ENCODE measurements at places on chromosomes 5 and 9. TPM values are rescaled to one million over a fixed set of nuclear protein-coding genes. Genes with fewer than 3 reads are reported as not detected.
A peak's percentile ranks its signal among the peaks of the same experiment; 100 is the strongest.

TMEM215 gene
- 1.2 TPM for total RNA-seq

KIF20A gene
- 60.4 TPM for total RNA-seq

ADAMTSL1 gene
- 5.0 TPM for total RNA-seq

POU5F2 gene
- total RNA-seq = 1.2 TPM

PTGER4 gene
- 4.4 TPM for total RNA-seq

BTNL3 gene
- not detected for total RNA-seq

AGXT2 gene
- total RNA-seq = not detected

PSMB7 gene
- 255 TPM for total RNA-seq

OLFML2A gene
- 6.4 TPM for total RNA-seq

C9orf153 gene
- 0.12 TPM for total RNA-seq

FCN2 gene
- total RNA-seq = not detected

PPP1R26 gene
- 49.8 TPM for total RNA-seq

VLDLR gene
- 46.3 TPM for total RNA-seq

SPAG8 gene
- total RNA-seq = not detected

OTP gene
- total RNA-seq = not detected

GRCh38 chr5:146051678-146052077, 53.7 kb downstream of the PLAC8L1 start:
- H3K4me1 ChIP-seq = no peaks in the 10 kb centered on the region
- no peaks in the 10 kb centered on the region for H3K27me3 ChIP-seq
- H3K4me3 ChIP-seq = no peak overlapping the region
- no peak overlapping the region for H3K27ac ChIP-seq
- H3K36me3 ChIP-seq = no peaks in the 10 kb centered on the region

DNA sequence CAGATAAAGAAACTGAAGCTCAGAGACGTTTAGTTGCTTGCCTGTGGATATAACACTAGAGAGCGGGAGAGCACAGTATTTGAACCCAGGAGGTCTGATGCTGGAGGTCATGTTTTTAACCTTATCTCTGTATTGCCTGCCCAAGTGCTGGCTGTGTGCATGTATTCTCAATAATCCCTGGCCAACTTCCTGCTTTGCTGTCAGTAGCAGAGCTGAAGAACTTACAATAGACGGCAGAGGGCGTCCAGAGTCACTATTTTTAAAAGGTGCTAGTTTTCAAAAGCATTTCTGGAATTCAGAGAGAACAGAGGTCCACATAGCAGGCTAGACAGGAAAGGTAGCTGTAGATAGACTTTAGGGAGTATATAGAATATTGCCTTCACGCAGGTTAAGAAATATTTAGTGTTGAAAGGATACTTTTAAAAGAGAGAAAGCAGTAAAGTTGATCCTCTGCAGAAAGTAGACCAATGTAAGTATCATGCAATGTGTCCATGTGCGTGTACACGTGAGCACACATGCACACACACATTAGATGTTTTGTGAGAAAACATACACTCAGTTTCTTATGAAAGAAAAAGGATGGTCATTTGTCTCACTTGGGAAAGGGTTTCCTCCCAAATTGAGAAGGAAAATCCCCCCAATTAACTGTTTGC, 46.3 kb downstream of the PTCD2 start:
- DNase-seq = peak; percentile 80
- H3K36me3 ChIP-seq = no peaks in the 10 kb centered on the region
- H3K27me3 ChIP-seq = no peaks in the 10 kb centered on the region
- peaks cover 28% of the 10 kb centered on the region for H3K4me1 ChIP-seq
- H3K27ac ChIP-seq = no peak overlapping the region

GRCh38 chr5:139397921-139398320, 3.0 kb upstream of the PROB1 start:
- no peaks in the 10 kb centered on the region for H3K36me3 ChIP-seq
- H3K27ac ChIP-seq = no peak overlapping the region
- H3K4me1 ChIP-seq = peaks cover 2% of the 10 kb centered on the region
- no peak overlapping the region for H3K4me3 ChIP-seq
- peaks cover 34% of the 10 kb centered on the region for H3K27me3 ChIP-seq

- no peaks in the 10 kb centered on the region for H3K27me3 ChIP-seq
- no peak overlapping the region for H3K4me3 ChIP-seq
- H3K4me1 ChIP-seq = no peaks in the 10 kb centered on the region
- DNase-seq = no peak
- H3K27ac ChIP-seq = no peak overlapping the region
These were observed 202.0 kb downstream of the ADAMTSL1 start for GRCh38 chr9:18675973-18676372.

- H3K4me3 ChIP-seq = no peak overlapping the region
- H3K27ac ChIP-seq = no peak overlapping the region
- DNase-seq = no peak
- no peaks in the 10 kb centered on the region for H3K36me3 ChIP-seq
These were observed 1972.1 kb downstream of the MAT2B start for GRCh38 chr5:165477546-165477945.

DNA sequence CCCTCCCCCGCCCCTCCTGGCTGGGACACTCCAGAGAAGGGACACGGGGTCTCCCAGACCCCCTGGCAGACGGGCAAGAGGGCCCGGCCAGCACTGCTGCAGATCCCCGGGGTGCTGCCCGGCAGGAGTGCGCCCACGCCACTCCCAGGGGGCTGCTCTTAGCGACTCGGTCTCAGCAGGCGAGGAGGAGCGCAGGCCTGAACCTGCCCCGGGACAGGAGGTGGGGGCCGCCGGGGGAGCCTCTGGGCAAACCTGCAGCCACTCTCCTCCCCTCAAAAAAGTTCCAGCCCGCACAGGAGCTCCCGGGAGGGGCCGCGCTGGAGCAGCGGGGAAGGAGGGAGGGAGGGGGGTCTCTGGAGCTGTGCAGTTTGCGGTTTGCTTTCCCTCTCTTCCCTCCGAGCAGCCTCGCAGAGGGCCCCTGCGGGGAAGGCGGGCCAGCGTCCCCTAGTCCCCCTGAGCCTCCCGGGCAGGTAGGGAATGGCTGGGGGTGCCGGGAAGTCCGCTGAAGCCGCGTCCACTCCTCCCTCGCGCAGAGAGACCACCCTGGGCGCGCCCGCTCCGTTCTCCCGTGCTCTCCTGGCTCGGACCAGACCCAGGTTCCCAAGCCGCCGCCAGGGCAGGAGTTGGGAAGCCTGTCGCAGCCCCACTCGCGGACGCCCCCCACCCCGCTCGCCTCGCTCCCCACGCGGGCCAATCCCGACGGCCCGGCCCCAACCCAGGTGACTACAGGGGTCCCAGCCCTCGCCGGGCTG, 44.2 kb downstream of the NACC2 start:
- no peak overlapping the region for H3K27ac ChIP-seq
- no peaks in the 10 kb centered on the region for H3K36me3 ChIP-seq
- peak overlapping the region; percentile 78 for H3K4me3 ChIP-seq
- H3K27me3 ChIP-seq = no peaks in the 10 kb centered on the region
- peak; percentile 50 for DNase-seq

DNA sequence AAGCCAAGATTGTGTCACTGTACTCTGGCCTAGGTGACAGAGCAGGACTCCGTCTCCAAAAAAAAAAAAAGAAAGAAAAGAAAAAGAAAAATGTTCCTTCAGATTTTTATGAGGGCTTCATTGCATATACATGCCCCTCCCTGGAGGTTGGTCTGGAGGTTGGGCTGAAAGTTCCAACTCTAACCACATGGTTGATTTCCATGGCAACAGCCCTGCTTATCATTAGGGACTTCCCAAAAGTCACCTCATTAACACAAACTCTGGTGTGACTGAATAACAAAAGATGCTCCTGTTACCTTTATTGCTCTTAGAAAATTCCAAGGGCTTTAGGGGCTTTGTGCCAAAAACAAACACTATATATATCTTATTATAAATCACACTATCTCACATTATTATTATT, 113.8 kb downstream of the TMC1 start:
- 0 out of 2 replicates have a peak, but pooled peaks cover 4% of the 10 kb centered on the region for H3K36me3 ChIP-seq
- H3K27me3 ChIP-seq = no peaks in the 10 kb centered on the region
- H3K4me3 ChIP-seq = no peak overlapping the region
- no peak overlapping the region for H3K27ac ChIP-seq
- peak; percentile 82 for DNase-seq

GRCh38 chr9:111149018-111149759, 110.9 kb upstream of the LPAR1 start:
- H3K27me3 ChIP-seq = no peaks in the 10 kb centered on the region
- no peak overlapping the region for H3K4me3 ChIP-seq
- H3K27ac ChIP-seq = no peak overlapping the region
- no peaks in the 10 kb centered on the region for H3K36me3 ChIP-seq
- peak; percentile 8 for DNase-seq

GRCh38 chr5:143957455-143957854, 145.5 kb downstream of the HMHB1 start:
- peak; percentile 41 for DNase-seq
- H3K4me1 ChIP-seq = no peaks in the 10 kb centered on the region
- H3K27me3 ChIP-seq = no peaks in the 10 kb centered on the region

DNA sequence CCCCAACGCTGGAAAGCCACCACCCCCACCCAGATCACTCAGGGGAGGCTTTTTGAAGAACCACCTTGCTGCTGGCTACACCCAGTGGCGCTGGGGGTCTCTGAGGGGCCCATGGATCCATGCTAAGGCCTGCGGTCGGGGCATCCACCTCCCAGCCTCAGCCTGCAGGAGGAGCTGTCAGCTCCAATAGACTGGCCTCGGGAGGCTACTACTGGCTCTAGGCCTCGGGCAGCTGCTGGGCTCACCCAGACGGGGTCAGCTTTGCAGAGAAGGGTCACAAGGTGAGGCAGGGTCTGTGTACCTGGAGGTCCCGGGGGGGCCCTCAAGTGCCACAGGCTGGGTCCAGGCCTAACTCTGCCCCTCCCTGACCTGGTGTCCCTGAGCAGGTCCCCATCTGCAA, 193.7 kb downstream of the OLFM1 start:
- no peaks in the 10 kb centered on the region for H3K36me3 ChIP-seq
- H3K4me1 ChIP-seq = no peaks in the 10 kb centered on the region
- no peak overlapping the region for H3K4me3 ChIP-seq
- H3K27me3 ChIP-seq = no peaks in the 10 kb centered on the region

- H3K36me3 ChIP-seq = no peaks in the 10 kb centered on the region
- no peaks in the 10 kb centered on the region for H3K27me3 ChIP-seq
- peak; percentile 75 for DNase-seq
- no peak overlapping the region for H3K4me3 ChIP-seq
- no peak overlapping the region for H3K27ac ChIP-seq
- peaks cover 4% of the 10 kb centered on the region for H3K4me1 ChIP-seq
These were observed 18.3 kb upstream of the IL33 start for GRCh38 chr9:6197330-6197729.

- H3K36me3 ChIP-seq = no peaks in the 10 kb centered on the region
- no peaks in the 10 kb centered on the region for H3K4me1 ChIP-seq
- no peak overlapping the region for H3K4me3 ChIP-seq
- no peak overlapping the region for H3K27ac ChIP-seq
- no peaks in the 10 kb centered on the region for H3K27me3 ChIP-seq
These were observed 632.7 kb downstream of the TLR4 start for GRCh38 chr9:118336943-118337330.

DNA sequence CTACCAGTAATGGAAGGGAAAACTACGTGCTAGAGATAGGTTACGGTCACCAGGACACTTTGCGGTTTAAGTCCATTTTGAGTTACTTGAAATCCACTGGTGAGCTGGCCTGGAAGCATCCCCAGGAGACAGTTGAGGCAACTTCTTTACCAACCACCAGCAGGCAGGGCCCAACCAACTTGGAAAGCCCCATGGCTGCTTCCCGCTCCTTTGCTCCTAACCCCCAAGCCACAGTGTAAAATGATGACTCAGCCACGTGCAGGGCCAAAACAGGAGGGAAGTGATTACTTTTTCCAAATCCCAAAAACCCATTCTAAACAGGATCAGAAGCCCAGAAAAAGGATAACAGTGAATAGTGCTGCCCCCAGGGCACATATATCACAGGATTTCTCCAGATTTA, 87.4 kb downstream of the PAX5 start:
- no peak overlapping the region for H3K4me3 ChIP-seq
- H3K36me3 ChIP-seq = no peaks in the 10 kb centered on the region
- no peak overlapping the region for H3K27ac ChIP-seq
- 0 out of 2 replicates have a peak, but pooled peaks cover 3% of the 10 kb centered on the region for H3K27me3 ChIP-seq

DNA sequence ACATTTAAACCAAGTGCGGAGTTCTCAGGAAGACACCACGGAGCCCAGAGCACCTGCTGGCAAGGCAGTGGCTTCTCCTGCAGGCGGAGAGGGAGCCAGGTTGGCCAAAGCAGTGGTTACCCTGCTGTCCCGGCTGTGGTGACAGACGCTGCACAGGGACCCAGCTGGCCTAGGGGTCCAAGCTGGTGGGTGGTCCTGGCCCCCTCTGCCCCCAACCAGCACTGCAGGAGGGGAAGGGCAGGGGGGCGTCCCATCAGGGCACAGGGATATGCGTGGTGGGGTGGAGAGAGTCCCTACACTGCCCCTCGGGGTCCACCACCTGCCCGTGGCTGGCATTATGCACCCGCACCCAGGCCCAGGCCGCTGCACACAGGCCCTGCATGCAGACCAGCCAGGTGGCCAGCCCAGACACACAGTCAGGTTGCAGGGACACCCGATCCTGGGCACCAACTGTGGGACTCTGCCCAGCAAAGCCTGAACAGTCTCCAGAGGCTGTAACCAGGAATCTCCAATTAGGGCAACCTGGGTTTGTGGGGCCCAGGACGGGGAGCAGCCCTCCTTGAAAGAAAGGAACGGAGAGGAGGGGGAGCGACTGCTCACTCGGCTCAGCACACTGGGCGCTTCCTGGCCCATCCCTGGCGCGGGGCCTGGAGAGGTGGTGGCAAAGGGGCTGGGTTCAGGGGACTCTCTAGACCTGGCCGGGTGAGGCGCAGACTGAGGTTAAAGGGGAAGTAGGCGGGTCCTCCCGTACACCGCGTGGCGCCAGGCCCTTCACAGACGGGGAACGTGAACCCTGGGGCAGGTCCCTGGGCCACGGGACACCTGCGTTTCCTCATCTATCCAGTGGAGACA, 46.3 kb downstream of the NACC2 start:
- H3K27ac ChIP-seq = no peak overlapping the region
- H3K36me3 ChIP-seq = no peaks in the 10 kb centered on the region
- H3K4me1 ChIP-seq = peaks cover 10% of the 10 kb centered on the region
- H3K4me3 ChIP-seq = no peak overlapping the region

- no peak for DNase-seq
- H3K4me3 ChIP-seq = no peak overlapping the region
- no peaks in the 10 kb centered on the region for H3K27me3 ChIP-seq
- peaks cover 1% of the 10 kb centered on the region for H3K4me1 ChIP-seq
- H3K36me3 ChIP-seq = no peaks in the 10 kb centered on the region
These were observed 14.3 kb upstream of the SLC36A3 start for GRCh38 chr5:151317871-151318270.

DNA sequence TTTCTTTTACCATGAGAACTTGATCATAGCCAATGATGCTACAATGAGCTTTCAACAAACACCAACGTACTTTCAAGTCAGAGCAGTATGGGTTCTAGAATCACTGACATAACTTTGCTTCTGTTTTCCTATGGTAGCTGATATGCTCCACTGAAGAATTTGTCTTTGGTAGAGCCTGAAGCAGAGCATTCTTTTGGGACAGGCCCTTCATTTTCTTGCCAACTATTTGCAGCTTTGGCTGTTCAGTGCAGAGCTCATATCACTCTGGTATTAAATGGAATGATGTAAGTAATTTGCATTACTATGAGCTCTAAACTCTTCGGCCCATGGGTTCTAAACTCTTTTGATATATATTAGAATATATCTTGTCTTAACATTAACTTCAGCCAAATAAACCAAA, 51.8 kb upstream of the APC start:
- no peak overlapping the region for H3K4me3 ChIP-seq
- no peak for DNase-seq
- no peak overlapping the region for H3K27ac ChIP-seq
- peaks cover 11% of the 10 kb centered on the region for H3K4me1 ChIP-seq

GRCh38 chr9:82122731-82123130, 134.2 kb downstream of the SPATA31D1 start:
- H3K27ac ChIP-seq = no peak overlapping the region
- H3K4me3 ChIP-seq = no peak overlapping the region
- no peaks in the 10 kb centered on the region for H3K27me3 ChIP-seq
- H3K4me1 ChIP-seq = peaks cover 4% of the 10 kb centered on the region
- H3K36me3 ChIP-seq = no peaks in the 10 kb centered on the region
- DNase-seq = no peak

All from GM23338 (cell line).